A549 treated with AZD2906 at 1 μM for 4 hours (cell line): ENCODE measurements at places on chromosomes 3 and 15. TPM values are rescaled to one million over a fixed set of nuclear protein-coding genes. Genes with fewer than 3 reads are reported as not detected.

CIDEC gene
- 75.0 to 98.5 TPM (median 81.8 TPM) in 5 replicates for total RNA-seq

CYP11A1 gene
- total RNA-seq, result 0.07 to 0.13 TPM (median 0.10 TPM) in 3 of 5 replicates, not detected in the others

PPARG gene
- 36.7 to 41.7 TPM (median 39.5 TPM) in 5 replicates for total RNA-seq

ITIH1 gene
- not detected in 5 replicates for total RNA-seq

PRTG gene
- 8.9 to 10.9 TPM (median 9.9 TPM) in 5 replicates for total RNA-seq

PLEKHO2 gene
- total RNA-seq, result 6.3 to 7.7 TPM (median 6.4 TPM) in 5 replicates

ACAN gene
- total RNA-seq, result 0.66 to 1.4 TPM (median 0.94 TPM) in 5 replicates

EOMES gene
- 0.41 to 0.79 TPM (median 0.55 TPM) in 5 replicates for total RNA-seq

TIMMDC1 gene
- total RNA-seq, result 58.4 to 80.8 TPM (median 73.2 TPM) in 5 replicates

TSPAN3 gene
- total RNA-seq, result 375 to 479 TPM (median 449 TPM) in 5 replicates

CACNA2D3 gene
- total RNA-seq, result 0.09 to 0.32 TPM (median 0.16 TPM) in 5 replicates

ABI3BP gene
- total RNA-seq, result 0.93 to 2.0 TPM (median 1.6 TPM) in 5 replicates

DCLK3 gene
- 0.01 TPM in 1 of 5 replicates, not detected in the others for total RNA-seq

SI gene
- total RNA-seq, result not detected in 5 replicates

C3orf22 gene
- total RNA-seq, result not detected in 5 replicates

GANC gene
- total RNA-seq, result 5.1 to 8.3 TPM (median 6.1 TPM) in 5 replicates

AQR gene
- total RNA-seq, result 25.1 to 31.3 TPM (median 29.9 TPM) in 5 replicates

ANKRD63 gene
- total RNA-seq, result 0.24 to 0.43 TPM (median 0.33 TPM) in 5 replicates

VGLL3 gene
- 6.7 to 11.3 TPM (median 10.7 TPM) in 5 replicates for total RNA-seq

DUOX1 gene
- total RNA-seq, result 0.05 TPM in 3 of 5 replicates, not detected in the others

GREM1 gene
- 2.4 to 6.9 TPM (median 2.7 TPM) in 5 replicates for total RNA-seq

SERPINI2 gene
- not detected in 5 replicates for total RNA-seq

ILDR1 gene
- not detected in 5 replicates for total RNA-seq

NEK11 gene
- total RNA-seq, result 3.9 to 4.4 TPM (median 4.2 TPM) in 5 replicates
